ENCODE measurements at places on chromosomes 3 and 15. TPM values are rescaled to one million over a fixed set of nuclear protein-coding genes. Genes with fewer than 3 reads are reported as not detected.

The CNTN4 gene
- polyA plus RNA-seq, result 0.80 TPM

DNA sequence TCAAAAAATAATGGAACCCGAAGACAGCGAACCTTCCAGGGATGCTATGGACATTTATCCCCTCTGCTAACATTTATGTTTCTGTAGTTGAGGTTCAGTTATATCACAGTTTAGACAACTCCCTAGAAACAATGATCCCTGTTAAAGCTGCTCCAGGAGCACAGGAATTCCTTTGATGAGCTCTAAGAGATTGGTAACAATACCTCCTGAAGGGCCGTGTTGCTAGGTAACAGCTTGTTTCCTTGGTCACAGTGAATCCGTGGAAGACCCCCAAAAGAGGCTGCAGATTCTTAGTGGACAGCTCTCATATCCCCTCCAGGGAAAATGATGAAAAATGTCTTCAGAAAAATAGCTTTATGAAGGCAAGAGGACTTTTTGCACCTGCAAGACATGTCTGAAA, 160.2 kb downstream of the SERPINI1 start:
- DNase-seq, result no peak

The CACNA2D2 gene
- 1.5 TPM for polyA plus RNA-seq

The ZPLD1 gene
- not detected for polyA plus RNA-seq

DNA sequence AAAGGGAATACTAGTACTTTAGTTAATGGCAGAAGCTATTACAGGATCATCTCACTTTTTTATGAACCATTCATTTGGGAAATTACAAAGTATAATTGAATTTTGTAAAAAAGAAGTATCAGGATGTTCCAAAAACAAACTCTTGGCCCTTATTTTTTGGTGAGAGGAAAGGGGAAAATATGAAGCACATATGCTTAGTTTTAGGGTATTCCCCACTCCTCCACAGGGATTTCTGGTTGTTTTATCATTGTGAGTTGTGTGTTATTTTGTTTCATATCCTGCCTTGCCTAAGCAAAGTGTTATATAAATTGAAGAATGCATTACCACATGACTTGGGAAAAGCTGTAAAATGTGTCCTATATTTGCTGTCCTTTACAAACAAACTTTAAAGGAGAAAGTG, 227.0 kb downstream of the FMN1 start:
- DNase-seq, result no peak

The PAQR5 gene
- polyA plus RNA-seq, result 0.91 TPM

GRCh38 chr3:68018275-68018674, 363.9 kb upstream of the SUCLG2 start:
- DNase-seq, result no peak

GRCh38 chr15:98683831-98684230, 35.5 kb downstream of the IGF1R start:
- DNase-seq, result no peak

DNA sequence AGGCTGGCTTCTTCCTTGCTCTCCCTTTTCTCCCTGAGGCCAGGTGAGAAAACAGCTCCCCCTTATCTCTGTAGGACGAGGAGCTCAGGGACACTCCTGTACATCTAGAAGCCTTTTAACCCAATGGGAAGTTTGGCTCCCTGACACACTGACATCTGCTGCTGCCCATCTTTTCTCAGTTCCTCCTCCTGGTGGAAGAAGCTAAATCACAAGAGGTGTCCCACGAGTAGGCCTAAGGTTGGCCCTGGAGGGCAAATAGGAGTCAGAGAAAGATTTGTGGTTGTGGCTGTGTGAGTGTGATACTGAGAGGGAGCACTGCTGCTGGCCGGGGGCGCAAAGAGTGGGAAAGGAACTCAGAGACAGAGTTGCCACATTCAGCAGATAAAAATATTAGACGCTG, 49.5 kb downstream of the ARHGAP31 start:
- no peak for DNase-seq

- DNase-seq, result no peak
Observed at GRCh38 chr3:13598926-13599886, 50.3 kb downstream of the FBLN2 start.

DNA sequence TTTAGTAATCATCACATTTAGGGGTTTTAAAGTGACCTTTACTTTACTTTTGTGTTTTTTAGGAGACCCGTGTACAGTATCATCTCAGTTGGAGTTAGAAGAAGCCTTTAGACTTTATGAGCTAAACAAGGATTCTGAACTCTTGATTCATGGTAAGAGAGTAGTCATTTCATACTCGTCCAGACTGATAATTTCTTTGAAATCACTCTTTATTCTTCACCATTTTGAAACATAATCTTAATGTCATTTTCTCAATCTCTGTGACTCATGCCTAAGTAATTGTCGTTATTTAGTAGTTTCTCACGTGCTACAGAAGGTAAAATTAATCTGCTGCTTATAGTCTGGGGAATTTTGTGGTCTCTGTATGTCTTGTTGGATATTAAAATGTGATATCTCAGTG, 37.7 kb downstream of the PRKCI start:
- DNase-seq, result no peak

GRCh38 chr15:90388462-90389380, 679 bp downstream of the IQGAP1 start:
- DNase-seq, result peak; percentile 74

The LTK gene
- 0.34 TPM for polyA plus RNA-seq

The ZNF774 gene
- polyA plus RNA-seq, result 4.2 TPM

The CDCP1 gene
- 0.11 TPM for polyA plus RNA-seq

GRCh38 chr3:177107461-177108239, 89.6 kb downstream of the TBL1XR1 start:
- DNase-seq, result no peak

All from heart left ventricle (tissue), 16 donors.